ENCODE measurements at places on chromosomes 7 and 10.

DNA sequence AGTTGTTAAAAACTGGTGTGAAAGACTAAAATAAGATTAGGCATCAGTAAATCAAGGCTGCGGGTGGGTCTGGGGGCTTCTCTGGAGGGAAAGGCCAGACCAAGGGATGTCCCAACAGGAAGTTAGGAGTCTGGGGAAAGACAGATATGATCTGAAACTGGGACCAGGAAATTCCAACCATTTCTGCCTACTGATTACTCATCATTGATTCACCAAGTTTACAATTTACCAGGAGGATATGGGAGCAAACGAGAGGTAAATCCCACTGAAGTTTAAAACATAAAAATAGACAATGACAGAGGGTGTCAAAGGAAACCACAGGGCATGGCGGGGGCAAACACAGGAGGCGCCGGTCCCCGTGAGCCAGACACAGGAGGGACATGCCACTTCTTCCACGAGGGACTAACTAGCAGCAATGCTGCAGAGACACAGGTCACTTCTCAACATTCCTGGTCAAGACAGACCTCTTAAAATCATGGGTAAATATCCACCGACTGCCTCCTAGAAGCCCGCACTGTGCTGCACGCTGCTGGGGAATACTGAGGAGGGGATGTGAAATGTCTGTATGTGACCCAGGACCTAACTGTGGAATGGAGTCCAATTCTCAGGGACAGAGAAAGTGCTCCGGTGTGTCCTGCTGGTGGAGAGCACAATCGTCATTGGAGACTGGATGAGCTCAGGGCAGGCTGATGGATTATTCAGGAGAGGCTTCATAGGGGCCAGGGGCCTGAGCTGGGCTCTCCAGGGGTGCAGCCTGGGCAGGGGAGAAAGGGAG lies 153.4 kb upstream of the KLF14 start:
- DNase-seq, result no peak

DNA sequence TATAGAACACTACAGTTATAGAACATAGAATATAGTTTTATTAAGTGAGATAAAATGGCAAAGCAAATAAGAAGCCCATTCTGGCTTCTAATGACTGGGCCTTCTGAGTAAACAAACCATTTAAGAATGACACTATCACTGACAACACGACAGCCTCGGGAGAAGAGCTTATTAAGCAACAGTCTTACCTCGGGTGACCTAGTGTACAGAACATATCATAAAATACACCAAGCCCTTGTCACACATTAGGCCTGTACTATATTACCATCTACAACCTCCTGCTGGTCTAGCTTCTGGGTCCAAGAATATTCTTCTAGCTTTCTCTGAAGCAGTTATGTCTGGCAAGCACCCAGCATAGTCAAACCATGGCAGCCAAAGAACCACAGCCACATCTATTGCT lies 32.0 kb downstream of the CCDC186 start:
- no peak for DNase-seq

GRCh38 chr10:122911889-122912484 lies 1.6 kb downstream of the FAM24A start:
- DNase-seq, result peak; percentile 32

GRCh38 chr7:34982371-34983019 lies 54.8 kb downstream of the DPY19L1 start:
- peak; percentile 24 for DNase-seq

- no peak for DNase-seq
These were observed 13.8 kb downstream of the IL15RA start for GRCh38 chr10:5963591-5963990.

DNA sequence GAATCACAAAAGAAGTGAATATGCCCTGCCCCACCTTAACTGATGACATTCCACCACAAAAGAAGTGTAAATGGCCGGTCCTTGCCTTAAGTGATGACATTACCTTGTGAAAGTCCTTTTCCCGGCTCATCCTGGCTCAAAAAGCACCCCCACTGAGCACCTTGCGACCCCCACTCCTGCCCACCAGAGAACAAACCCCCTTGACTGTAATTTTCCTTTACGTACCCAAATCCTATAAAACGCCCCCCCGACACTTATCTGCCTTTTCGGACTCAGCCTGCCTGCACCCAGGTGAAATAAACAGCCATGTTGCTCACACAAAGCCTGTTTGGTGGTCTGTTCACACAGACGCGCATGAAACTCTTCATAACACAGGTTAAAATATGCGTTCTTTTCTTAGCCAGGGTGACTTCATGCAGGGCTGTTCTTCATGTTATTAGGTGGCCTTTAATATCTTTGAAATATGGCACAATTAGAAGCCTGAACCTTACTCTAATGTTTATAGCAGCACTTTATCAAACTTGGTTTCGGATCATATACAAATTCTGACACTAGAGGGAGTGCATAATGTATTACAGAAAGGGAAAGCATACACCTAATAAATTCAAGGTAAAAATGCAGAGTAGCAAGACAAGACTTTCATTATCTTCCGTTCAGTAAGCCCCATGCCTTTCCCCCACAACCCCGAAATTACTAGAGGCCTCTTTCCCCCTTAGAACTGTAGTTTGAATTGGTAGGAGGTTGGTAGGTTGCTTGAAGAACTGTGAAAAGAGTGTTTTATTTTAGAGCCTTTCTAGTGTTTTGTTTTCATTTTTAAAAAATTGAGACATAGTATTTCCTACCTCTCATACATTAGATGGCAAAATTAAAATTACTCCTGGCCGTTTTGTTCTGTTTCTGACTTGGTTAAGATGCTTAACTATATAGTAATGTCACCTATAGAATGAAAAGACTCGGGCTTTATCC lies 117.9 kb downstream of the NPY start:
- DNase-seq, result no peak

DNA sequence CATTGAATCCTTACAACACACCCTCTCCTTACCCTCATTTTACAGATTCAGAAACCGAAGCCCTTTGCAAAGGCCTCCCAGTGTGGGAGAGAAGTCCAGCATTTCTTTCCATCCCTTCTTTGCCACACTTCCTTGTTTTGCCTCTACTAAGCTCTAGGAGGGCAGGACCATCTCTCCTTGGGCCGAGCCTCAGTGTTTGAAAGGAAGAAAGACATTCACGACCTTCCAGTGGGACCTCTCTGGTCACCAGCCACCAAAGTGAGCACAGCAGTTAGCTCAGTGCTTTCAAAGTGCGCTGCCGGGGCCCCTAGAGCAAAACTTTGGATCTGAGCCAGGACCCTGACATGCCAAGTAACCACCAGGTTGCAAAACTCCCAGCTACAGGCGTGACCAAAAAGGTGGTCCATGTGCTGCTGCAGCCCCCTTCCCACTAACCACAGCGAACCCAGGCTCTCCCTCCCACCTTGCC lies 12.4 kb downstream of the CTBP2 start:
- no peak for DNase-seq

GRCh38 chr10:29163746-29164145 lies 125.1 kb upstream of the LYZL1 start:
- no peak for DNase-seq

GRCh38 chr7:156993021-156993924 lies 17.2 kb downstream of the MNX1 start:
- DNase-seq, result no peak

- no peak for DNase-seq
These were observed 27.6 kb downstream of the NRP1 start for GRCh38 chr10:33306701-33307519.

Data from T-helper 2 cell (primary cell).